ENCODE measurements at places on chromosomes 2 and 18.

DNA sequence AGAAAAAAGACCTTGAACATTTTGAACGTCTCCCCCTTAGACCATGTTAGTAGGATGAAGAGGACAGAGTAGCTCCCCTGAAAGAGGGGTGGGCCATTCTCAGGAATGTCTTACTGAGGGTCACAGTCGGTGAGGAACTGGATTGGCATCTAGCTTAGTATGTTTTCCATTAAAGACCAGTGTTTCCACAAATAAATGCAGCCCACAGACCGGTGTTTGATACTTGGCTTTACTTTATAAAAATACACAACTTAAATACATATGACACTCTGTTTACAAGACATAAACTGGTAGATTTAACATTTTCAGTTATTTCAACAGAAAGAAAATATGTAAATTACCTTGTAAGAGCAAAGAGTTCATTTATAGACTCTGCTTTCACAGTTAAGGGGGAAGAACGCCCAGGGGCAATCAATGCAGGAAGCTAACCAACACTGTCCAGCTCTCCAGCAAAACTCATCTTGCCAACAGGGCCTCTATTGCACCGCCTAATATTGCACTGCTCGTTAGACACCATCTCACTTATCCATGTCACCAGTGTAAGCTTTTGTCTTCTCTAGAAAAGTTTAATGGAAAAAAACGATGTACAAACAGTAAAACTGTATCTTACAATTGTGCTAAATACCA is 23.5 kb upstream of the ADCY3 start:
- DNase-seq = no peak

DNA sequence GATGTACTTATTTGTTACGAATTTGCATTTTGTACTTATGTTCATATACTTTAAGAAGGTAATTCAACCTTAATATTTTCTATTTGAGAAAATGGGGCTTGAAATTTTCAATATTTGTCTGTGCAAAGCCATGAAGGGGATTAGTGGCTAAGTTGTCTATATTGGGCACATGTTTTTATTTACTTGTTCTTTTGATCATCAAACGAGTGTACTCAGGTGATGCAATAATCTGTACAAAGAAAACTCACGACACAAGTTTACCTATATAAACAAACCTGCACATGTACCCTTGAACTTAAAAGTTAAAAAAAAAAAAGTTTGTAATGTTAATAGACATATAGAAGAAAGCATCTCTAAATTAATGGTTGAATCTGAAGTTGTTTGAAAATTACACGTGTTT is 658.9 kb upstream of the SYT4 start:
- no peak for DNase-seq

GRCh38 chr2:17976871-17977746 is 98.6 kb downstream of the KCNS3 start:
- DNase-seq = no peak

GRCh38 chr2:109271920-109272319 is 142.9 kb downstream of the SH3RF3 start:
- DNase-seq = no peak

Measured in activated naive CD4-positive, alpha-beta T cell treated with anti-CD3 and anti-CD28 coated beads for 36 hours (primary cell).